ENCODE measurements at places on chromosomes 11 and 22.

DNA sequence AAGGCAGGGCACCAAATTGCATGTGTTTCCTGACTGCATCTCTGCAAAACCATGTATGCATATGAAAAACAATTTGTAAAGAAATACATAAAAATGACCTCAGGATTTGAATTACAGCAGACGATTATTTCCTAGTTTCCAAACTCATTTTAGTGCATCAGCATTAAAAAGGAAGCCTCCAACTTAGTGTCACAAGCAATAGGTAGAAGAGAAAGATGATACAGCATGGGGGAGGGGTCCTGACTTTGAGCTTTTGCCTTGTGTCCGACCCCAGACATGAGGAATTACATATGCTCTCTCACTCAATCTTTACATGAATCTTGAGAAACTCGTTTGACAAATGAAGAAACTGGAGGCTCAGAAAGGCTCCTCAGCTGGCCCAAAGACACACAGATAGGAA lies 294.6 kb upstream of the NARS2 start:
- DNase-seq, result no peak

- no peak for DNase-seq
Observed at GRCh38 chr11:120334332-120334731, 1.9 kb upstream of the ARHGEF12 start.

- no peak for DNase-seq
Observed at GRCh38 chr11:34261820-34262219, 96.0 kb downstream of the ABTB2 start.

GRCh38 chr11:925496-926301 lies at the start of gene AP2A2:
Gene AP2A2, plus strand, starts transcription at chr11:925870. Its CDS starts 152 bp downstream, at chr11:926022.
- DNase-seq, result peak; percentile 76

DNA sequence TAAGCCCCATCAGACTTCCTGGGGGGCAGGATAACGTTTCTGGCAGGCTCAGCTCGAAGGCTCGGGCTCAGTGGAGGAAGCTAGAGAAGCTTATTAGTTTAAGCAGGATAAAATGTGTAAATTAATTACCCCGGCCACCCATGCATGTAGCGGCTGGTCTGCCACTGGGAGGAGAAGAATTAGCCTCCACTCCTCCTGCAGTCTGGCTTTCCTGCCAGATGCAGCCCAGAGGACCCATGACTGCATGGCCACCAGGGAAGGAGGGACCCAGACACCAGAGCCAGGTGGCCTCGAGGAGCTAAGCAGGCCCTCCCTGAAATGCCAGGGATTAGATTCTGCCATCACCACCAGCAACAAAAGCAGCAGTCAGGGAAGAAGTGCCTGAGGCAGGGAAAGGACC lies 32.3 kb downstream of the TRIM29 start:
- DNase-seq, result no peak

GRCh38 chr22:48712558-48713271 lies 1115.0 kb downstream of the BRD1 start:
- no peak for DNase-seq

DNA sequence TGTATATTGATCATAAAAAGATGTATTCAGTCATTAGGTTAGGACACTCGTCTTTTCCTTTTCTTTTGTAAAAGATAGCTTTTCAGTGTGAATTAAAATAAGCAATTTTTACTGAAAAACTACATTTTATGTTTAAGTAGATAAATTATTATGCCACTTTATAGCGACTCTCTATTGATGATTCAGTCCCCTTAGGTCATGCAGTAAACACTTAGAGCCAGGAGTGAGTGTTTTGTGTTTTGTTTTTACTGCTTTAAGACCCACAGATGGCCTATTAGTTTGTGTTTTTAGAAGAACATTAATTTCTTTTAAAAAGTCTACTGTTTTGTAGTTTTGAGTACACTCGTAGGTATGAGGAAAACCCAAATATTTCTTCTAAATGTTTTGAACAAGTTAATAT lies 86.6 kb downstream of the YAP1 start:
- DNase-seq, result no peak

GRCh38 chr11:100932474-100933100 lies 197.0 kb downstream of the PGR start:
- DNase-seq, result no peak

DNA sequence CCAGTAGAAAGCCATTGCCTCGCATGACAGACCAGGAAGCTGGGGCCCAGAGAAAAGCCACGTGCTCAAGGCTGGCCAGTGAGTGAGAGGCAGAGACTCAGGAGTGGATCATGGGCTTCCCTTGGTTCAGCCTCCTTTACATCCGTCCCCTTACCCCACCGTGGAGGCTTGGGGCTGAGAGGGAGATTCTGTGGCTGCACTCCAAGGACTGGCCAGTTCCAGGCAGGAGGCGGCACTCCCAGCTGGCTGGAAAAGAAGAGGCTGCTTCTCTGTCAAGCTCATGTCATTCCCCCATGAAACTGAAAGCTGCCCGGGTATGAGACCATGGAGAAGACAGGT lies 6.6 kb upstream of the ASCL2 start:
- no peak for DNase-seq

DNA sequence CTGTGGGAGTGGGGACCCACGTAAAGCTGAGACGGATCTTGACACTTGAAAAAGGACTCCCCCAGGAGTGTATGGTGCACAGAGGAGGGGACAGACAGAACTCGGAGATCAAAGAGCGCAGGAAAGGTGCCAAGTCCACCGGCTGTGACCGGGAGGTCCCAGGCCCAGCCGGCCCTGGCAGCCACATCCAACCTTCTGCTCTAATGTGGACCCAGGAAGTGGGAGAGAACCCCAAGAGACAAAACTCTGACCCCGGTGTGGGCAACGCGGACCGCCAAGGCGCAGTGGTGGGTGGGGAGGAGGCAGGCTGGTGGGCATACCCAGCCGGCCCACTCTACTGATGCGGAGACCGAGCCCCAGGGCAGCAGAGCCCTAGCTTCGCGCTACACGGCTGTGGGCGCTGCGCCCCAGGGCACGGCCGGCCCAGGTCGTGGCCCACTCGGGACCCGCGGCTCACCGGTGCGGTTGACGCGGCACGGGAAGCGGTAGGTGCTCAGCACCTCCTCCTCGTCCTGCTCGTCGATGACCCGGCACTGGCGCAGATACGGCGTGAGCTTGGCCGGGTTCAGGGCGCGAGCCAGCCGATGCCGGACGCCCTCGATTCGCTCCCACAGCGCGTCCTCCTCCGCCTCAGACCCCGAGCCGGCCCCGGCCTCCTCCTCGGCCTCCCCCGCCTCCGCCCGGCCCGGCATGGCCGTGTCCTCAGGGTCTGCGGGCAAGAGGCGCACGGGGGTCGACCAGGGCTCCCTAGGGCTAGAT lies 527 bp downstream of the CARD10 start:
- DNase-seq, result no peak

GRCh38 chr22:33529424-33530113 lies 390.7 kb downstream of the LARGE1 start:
- DNase-seq, result peak; percentile 58

DNA sequence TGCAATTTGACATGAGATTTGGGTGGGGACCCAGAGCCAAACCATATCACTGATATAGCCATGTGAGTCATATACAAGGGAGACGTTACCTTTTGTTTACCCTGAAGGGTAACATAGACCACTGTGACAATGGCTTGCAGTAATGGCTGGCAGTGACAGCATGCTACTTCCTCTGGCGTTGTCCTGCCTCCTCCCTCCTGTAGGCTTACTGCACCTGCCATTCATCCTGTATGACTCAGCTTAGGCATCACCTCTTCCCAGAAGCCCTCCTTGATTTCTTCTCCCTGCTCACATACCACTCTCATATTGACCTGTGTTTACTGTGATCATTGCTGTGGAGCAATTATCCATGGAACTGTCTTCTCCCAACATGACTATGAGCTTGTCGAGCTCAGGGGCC lies 12.0 kb upstream of the PVALB start:
- no peak for DNase-seq

Data from astrocyte (in vitro differentiated cells and primary cell).